ENCODE measurements at places on chromosomes 16 and 17.

GRCh38 chr17:67069603-67070136 is 25.3 kb downstream of the CACNG1 start:
- no peak for DNase-seq

- DNase-seq = no peak
Measured at GRCh38 chr17:79563237-79564013, 47.4 kb downstream of the RBFOX3 start.

- no peak for DNase-seq
Measured at GRCh38 chr17:74386386-74386785, 19.1 kb downstream of the GPR142 start.

DNA sequence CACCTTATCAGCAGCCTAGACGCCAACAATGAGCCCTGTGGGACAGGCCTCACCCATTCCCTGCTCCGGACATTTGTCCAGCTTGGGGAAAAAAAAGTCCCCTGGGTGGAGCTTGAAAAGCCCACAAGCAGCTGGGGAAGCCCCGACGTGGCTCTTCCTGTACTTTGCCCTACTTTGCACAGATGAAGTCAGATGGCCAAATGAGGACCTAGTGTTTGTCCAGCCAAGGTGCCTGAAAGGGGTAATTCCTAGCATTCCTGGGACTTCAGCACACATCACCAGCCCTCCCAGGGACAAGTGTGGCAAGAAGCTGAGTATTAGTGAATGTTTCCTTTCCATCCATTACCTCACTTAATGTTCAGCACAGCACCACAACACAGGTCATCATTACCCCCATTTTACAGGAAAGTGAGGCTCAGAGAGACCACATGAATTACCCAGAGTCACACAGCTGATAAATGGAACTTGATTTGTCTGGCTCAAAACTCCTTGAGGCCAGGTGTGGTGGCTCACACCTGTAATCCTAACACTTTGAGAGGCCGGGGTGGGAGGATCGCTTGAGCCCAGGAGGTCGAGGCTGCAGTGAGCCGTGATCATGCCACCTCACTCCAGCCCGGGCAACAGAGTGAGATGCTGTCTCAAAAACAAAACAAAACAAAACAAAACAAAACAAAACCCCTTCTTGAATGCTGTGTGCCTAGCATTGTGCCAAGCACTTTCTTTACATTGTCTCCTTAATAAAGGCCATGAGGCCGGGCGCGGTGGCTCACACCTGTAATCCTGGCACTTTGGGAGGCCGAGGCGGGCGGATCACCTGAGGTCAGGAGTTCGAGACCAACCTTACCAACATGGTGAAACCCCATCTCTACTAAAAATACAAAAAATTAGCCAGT is 19.9 kb upstream of the PLLP start:
- no peak for DNase-seq

DNA sequence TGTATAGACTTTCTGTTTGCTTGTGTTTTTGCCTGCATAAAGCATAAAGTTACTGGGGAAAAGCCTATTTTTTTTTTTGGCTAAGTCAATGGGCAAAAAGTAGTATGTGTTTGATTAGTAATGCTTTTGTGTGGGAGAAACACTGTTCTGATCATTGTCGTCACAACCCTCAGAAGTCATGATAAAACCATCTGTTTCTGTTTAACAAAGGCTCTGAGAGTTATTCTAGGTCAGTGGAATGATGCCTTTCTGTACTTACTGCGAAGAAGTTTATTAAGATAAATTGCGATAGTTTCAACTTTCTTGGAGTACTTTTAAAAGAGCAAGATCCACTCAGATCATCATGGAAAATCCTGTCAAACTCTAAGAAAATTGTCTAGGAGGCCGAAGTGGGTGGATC is 80.9 kb downstream of the PRKCA start:
- DNase-seq = no peak

GRCh38 chr17:36468903-36469635 is 17.4 kb upstream of the ZNHIT3 start:
- no peak for DNase-seq

DNA sequence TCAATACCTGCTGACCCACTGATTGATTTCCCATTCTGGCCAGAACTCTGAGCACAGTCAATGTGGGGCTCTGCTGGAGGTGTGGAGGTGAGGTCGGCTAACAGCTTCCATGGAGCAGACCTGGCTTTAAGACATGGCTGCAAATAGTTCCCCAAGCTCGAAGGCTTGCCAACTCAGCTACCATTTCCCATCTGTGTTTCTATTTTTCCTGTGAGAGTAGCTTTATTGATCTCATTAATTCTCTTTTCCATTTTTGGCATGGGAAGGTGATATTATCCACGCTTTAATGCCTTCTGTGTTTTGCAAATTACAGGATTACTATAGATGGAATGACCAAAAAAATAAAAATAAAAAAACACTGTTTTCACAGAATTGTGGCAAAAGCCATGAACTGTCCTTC is 151.6 kb upstream of the XYLT1 start:
- DNase-seq = no peak

GRCh38 chr16:543301-544164 is 16.0 kb downstream of the CAPN15 start:
- no peak for DNase-seq

DNA sequence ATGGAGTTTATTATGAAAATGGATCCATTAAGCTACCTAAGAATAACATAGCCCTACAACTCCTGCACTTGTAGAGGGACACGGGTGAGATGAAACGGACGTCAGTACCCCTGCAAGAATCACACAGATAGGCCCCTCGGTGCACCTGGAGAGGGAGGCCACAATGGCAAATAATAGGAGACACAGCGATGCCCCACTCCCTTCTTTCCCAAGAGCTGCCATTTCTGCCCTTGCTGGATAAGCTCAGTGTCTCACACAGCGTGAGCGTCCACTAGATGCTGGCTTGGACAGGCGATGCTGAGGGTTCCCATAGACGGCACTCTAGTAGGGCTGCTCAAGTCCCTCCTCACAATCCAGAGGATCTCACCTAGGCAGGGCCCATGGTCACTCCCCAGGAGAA is 67.8 kb downstream of the ADCY9 start:
- DNase-seq = no peak

DNA sequence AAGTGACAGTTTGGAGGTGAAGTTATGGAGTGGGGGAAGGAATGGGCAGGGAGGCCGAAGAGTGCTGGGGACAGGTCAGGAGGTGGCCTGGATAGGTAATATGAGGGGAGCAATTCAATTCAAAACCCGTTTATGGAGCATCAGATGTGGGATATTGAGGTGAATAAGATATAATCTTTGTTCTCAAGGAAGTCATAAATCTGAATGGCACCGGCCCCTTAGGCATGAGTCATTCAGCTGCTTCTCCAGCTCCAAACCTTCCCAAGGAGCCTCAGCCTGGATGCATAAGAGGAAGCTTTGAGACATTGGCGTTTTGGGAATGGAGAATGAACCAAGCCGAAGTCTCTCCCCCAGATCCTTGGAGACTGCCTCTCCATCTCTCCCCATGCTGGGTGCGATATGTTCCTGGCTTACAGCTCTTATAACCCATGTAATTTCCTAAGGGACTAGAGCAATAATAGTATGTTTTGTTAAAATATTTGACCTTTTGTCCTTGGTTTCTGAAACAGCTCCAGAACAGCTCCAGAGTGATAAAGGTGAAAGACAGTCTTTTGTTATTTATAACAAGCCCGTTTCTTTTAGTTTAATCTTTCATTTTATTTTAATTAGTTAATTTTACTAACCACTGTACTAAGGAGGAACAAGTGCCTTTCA is 1.7 kb downstream of the TUBG2 start:
- DNase-seq = no peak

DNA sequence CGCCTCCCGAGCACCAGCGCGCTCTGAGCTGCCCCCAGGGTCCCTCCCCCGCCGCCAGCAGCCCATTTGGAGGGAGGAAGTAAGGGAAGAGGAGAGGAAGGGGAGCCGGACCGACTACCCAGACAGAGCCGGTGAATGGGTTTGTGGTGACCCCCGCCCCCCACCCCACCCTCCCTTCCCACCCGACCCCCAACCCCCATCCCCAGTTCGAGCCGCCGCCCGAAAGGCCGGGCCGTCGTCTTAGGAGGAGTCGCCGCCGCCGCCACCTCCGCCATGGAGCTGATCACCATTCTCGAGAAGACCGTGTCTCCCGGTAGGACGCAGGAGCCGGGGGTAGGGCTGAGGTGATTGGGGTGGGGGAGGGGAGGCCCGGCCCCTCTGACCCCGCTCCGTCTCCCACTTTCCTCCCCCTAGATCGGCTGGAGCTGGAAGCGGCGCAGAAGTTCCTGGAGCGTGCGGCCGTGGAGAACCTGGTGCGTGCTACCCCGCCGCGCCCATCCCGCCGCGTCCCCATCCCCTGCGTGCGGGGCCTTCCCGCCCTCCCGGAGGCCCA is 329 bp downstream of the KPNB1 start:
- no peak for DNase-seq

- DNase-seq = no peak
Measured at GRCh38 chr16:1691276-1691675, 13.2 kb downstream of the JPT2 start.

DNA sequence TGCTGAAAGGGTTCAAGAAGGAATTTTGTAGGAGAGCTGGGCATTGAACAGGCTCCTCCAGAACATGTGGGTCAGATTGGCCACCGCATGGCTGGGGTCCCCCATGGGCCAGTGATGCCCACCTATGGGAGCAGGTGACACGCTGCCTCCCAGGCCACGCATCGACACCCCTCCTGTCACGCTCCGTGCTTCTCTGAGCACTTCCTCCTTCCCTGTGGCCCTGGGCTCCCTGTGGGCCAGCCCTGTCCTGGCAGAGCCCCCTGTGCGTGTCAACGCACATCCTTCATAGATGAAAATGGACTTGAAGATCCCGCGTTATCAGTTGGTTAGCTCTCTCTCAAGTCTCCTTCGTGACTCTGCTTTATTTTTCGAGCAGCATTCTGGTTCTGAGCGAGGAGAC is 160.3 kb downstream of the RPTOR start:
- DNase-seq = no peak

All from stimulated activated CD8-positive, alpha-beta memory T cell treated with anti-CD3 and anti-CD28 coated beads, Interleukin-15, amount 100 ng/mL, for 48 hours (primary cell).